C1 segment of cervical spinal cord (tissue), 14 donors: ENCODE measurements at places on chromosomes 7 and 10.

- DNase-seq, result no peak
These were observed 393.4 kb downstream of the TFEC start for GRCh38 chr7:115637128-115637527.

GRCh38 chr10:67770537-67770936 is 67.5 kb downstream of the DNAJC12 start:
- DNase-seq, result no peak

DNA sequence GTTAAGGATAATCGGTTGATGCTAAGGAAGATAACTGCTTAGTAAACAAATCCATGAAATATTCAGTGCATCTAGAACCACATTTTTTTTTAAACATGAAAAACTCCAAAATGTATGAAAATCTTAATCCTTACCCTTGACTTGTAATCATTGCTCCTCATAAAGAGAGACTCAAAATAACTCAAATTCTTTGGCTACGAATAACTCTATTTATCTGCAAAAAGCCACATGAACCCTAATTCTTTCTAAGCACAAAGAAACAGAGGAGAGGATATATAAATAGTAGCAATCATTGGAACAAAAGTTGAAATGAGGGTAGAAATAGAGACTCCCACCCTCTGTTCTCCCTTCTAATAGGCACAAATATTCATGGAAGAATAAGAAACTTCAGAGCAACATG is 40.2 kb downstream of the ANK3 start:
- DNase-seq, result no peak

DNA sequence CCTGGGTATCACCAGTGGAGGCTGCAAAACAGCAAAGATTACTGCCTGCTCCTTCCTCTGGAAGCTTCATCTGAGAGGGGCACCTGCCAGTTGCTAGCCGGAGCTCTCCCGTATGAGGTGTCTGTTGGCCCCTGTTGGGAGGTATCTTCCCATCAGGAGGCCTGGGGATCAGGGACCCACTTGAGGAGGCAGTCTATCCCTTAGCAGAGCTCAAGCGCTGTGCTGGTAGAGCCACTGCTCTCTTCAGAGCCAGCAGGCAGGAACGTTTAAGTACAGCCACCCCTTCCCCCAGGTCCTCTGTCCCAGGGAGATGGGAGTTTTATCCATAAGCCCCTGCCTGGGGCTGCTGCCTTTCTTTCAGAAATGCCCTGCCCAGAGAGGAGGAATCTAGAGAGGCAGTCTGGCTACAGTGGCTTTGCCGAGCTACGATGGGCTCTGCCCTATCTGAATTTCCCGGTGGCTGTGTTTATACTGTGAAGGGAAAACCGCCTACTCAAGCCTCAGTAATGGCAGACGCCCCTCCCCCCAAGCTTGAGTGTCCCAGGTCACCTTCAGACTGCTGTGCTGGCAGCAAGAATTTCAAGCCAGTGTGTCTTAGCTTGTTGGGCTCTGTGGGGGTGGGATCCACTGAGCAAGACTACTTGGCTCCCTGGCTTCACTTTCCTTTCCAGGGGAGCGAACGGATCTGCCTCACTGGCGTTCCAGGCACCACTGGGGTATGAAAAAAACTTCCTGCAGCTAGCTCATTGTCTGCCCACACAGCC is 19.6 kb downstream of the SEMA3E start:
- no peak for DNase-seq

- DNase-seq, result no peak
These were observed 152.2 kb downstream of the TMEM178B start for GRCh38 chr7:141225916-141226618.

DNA sequence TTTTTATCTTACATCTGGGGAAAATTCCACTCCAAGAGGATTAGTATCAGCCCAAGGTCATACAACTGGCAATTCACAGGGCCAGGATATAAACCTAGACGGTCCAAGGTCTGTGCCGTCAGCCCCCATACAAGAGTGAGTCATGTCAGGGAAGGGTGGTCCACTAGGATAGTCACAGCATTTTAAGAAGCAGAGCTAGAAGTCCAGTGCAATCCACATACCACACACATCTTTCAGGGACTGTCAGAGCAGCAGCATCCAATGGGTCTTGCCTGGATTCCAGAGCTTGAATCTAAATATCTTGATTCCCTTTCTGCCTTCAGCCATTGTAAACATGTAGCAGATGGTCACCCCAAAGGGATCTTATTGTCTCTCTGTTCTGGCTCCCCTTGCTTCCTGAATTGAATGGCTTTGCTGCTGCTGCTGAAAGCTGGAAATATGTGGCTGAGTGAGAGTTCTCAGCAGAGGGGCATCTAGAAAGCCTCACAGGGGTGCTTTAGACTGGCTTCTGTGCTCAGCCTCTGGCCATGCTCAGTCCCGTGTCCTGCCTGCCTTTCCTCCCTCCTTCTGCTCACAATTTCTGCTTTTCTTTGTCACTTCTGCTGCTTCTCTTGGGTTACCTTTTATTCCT is 9.9 kb upstream of the OR6V1 start:
- DNase-seq, result no peak

DNA sequence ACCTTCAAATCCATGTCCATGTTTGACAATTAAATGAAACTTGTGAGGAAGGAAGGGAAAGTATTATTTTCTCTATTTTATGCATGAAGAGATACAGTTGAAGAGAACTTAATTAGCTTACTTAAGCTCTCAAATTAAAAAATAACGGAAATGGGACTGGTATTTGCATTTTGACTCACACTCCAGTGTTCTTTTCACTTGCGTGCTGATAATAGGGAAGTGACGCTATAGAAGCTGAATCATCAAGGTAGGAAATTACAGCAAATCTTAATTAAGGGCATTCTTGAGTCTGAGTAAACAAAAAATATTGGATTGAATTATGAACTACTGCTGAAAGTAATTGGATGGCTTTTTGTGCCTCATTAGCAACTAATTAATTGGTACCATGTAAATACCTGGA is 44.0 kb upstream of the NPVF start:
- no peak for DNase-seq

DNA sequence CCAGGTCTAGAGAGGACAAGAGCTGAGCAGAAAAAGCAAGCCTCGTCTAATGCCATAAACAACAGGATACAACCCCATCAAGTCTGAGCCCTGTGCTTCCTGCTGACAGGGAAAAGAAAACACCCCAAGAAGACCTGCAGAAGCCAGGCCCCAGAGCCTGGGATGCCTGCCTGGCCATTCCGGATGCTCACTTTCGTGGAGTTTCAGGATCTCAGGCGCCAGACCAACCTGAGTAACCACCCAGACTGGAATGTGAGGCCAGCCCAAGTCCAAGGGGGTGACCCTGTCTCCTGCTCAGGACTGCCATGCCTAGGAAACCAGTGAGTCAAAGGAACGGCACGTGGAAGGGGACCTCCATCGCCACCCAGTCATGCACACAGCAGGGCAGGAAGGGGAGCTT is 74.3 kb downstream of the PLXNA4 start:
- DNase-seq, result no peak

- no peak for DNase-seq
These were observed 32.3 kb downstream of the PALD1 start for GRCh38 chr10:70510904-70511303.

- no peak for DNase-seq
These were observed 12.1 kb upstream of the CPA2 start for GRCh38 chr7:130254555-130254954.

DNA sequence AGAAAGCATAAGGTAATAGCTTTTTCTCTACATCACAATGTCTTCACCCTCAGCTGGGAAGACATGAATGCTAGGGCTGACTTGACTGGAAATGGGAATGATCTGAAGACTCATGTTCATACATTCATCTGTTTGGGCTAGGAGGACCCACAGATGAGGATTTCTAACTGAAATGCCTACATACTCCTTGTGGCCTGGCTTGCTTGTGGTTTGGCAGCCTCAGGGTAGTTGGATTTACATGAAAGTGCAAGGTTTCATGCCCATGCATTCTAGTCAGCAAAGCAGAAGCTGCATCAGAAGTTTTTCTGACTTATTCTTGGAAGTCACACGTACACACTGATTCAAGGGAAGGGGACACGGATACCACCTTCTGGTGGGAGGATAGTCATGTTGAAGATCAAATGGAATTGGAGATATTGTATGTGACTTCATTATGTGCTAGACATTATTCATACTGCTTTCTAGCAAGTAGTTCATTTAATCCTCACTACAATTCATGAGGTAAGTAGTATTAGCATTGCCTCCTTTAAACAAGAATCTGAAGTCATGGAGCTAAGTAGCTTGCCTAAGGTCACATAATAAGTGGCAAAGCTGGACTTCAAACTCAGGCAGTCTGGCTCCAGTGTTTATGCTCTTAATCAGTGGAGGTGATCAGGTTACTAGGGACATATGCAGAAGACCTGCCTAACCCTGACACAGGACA is 957.0 kb downstream of the LRMDA start:
- no peak for DNase-seq

GRCh38 chr7:46539892-46540483 is 618.9 kb upstream of the IGFBP3 start:
- no peak for DNase-seq

DNA sequence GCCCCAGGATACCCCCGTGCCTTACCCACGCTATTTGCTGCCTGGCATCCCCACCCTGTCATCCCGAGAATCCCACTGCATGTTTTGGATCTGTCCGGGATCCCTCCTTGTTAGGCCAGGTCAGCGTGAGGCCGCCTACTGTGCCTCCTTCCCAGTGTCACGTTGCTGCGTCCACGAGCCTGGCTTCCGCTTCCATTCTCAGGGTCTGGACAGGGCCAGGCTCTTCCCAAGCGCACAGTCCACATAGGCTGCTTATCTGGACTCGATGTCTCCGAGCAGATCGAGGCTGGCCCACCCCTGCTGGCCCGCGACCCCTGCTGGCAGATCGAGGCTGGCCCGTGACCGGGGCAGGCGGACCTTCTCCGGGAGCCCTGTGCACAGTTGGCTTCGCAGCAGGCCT is 27.1 kb downstream of the FOXK1 start:
- DNase-seq, result no peak

DNA sequence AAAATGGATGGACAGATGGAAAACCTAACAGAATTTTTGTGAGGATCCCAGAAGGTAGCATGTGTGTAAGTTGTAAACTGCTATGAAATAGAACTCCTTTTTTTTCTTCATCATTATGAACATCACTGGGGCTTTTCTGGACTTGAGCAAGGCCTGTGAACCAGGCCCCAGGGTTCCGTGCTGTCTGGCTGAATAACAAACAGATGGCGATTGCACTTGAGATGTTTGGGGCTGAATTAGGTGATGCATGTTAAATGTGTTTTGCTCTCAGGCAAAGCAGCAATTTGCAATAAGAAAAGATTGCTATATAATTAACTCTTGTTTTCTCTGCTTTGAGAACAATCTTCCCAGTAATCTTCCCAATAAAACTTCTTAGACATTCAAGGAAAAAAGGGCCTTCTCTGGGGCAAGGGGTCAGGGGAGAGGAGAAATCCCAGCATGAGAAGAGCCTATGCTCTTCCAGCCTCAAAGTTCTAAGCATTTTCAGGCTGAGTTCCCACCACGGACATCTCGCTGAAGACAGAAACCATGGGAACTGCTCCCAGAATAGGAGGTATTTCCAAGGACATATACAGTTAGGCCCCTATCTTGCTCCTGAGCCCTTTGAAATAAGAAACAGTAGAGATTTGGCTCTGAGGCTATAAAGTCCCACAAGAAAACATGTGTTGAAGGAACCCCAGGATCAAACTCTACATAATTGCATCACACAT is 98.7 kb downstream of the ITIH5 start:
- no peak for DNase-seq

- DNase-seq, result no peak
These were observed 52.5 kb upstream of the LEP start for GRCh38 chr7:128188396-128189230.

GRCh38 chr10:6721964-6722615 is 142.0 kb upstream of the PRKCQ start:
- no peak for DNase-seq

DNA sequence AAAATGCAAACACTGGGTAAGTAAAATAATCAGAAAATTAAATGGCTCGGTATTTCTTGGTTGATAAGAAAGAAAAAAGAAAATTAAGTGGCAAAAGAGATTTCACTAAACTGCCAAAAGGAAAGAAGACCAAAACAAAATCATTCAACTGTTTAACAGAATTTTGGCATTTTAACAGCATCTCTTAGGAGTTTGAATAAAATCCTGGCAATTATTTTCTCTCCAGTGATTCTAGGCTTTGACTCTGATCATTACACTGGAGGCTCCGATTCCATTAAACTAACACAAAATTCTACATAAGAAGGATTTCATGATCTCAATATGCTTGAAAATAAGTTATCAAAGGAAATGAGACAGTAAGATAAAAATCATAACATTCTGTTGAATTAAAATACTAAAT is 62.3 kb downstream of the ARHGAP21 start:
- no peak for DNase-seq

GRCh38 chr7:18495412-18496340 is at the start of gene HDAC9:
Gene HDAC9, plus strand, starts transcription at chr7:18495749. Its CDS starts 554 bp downstream, at chr7:18496303.
- no peak for DNase-seq

GRCh38 chr10:28291881-28292297 is 11.0 kb downstream of the MPP7 start:
- no peak for DNase-seq

GRCh38 chr10:62352356-62352970 is 21.7 kb upstream of the ZNF365 start:
- DNase-seq, result no peak

- no peak for DNase-seq
These were observed 29.2 kb downstream of the PANK1 start for GRCh38 chr10:89615824-89616223.

DNA sequence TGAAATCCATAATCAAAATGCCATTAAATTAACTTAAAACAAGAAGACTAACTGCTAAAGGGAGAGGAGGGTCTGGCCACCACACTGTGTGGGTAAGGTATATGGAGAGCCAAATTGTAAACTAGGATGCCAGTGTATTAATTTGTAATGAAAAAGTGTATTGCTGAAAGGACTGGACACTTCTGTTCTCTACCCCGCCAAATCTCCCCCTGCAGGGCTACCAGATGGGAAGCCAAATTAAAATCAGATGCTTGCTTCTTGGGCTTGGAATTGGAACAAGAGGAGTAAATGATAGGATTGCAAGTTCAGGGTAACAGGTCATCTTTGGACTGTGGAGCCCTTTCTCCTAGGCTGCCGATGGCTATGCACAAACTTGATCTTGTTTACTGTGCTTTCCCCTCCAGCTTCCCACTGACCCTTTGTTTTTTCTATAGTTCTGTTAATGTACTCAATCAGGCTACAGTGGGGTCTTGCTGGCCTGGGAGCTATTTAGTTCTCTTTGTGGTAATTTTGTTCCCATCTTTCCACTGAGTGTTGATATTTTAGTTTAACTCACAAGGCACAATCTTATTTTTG is 932.1 kb upstream of the C7orf33 start:
- no peak for DNase-seq

- no peak for DNase-seq
These were observed 47.2 kb downstream of the OSBPL3 start for GRCh38 chr7:24932815-24933214.

- no peak for DNase-seq
These were observed 145.1 kb downstream of the ADRA2A start for GRCh38 chr10:111221682-111222480.

- DNase-seq, result no peak
These were observed 83.2 kb downstream of the CAMK1D start for GRCh38 chr10:12432402-12433189.

- no peak for DNase-seq
These were observed 44.0 kb upstream of the TMEM229A start for GRCh38 chr7:124076841-124077240.

- DNase-seq, result peak; percentile 8
These were observed 11.9 kb upstream of the SPAG6 start for GRCh38 chr10:22333167-22333974.
